ENCODE measurements at places on chromosomes 3 and 15. TPM values are rescaled to one million over a fixed set of nuclear protein-coding genes. Genes with fewer than 3 reads are reported as not detected.
A peak's percentile ranks its signal among the peaks of the same experiment; 100 is the strongest.

DNA sequence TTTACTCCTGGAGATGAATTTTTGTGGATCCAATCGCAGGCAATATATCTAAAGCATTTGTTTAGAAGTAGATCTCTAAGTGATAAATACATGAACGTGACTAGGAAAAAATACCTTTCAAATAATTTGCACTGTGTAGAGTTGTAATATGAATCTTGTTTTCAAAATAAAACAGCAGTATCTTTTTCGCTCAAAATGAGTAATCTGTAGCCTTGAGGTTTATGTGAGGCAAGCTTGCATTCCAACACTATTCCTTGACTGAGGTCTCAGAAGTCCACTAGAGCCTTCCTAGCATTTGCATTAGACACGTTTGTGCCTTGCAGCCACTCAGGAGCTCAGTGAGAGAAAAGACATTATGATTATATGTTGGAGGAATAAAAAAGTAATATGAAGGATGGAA lies 138.3 kb upstream of the ROBO1 start:
- no peak for DNase-seq

GRCh38 chr15:93467337-93467736 lies 378.3 kb upstream of the RGMA start:
- no peak for DNase-seq

DNA sequence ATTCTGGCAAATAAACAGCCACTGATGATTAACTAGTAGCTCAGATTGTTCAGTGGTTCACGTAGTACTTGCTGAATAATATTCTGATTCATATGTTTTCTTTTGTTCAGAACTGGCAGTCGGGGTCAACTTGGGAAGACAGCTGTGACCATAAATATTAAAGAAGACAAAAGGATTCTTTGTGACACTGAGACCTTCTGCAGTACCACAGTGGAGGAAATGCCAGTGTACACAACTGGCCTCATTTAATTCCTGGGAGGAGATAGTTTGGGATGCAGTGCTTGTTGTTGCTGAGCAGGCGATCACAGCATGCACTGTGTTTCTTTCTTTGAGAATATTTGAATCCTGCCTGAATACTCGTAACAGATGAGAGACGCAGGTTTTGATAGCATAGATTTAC lies 26.7 kb upstream of the MCF2L2 start:
- peak; percentile 57 for DNase-seq

DNA sequence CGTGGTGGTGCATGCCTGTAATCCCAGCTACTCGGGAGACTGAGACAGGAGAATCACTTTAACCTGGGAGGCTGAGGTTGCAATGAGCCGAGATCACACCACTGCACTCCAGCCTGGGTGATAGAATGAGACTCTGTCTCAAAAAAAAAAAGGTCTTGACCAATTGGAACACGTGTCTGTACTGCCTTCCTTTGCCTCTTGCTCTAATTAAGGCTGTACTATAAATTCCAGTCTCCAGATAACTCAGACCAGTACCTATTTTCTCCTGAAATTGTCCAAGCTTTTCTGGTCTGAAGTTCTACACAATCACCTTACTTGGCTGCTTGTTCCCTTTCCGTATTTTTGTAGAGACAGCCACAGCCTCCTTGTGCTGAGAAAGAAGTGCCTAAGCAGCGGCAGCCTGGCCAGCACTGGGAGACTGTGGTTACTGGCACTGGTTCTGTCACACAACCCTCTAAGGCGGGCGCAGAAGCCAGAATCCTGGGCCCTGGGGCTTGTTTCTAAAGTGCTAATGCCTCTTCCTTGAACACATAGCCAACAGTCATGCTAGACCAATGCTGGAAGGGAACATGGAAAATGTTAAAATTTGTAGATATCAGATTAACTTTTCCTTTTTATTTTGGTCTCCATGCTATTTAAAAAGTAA lies 6.2 kb upstream of the CEP70 start:
- no peak for DNase-seq

The FAM81A gene
- total RNA-seq = not detected

The CYP8B1 gene
- not detected for total RNA-seq

The GPR27 gene
- not detected for total RNA-seq
